ENCODE measurements at places on chromosomes 1 and 21.

DNA sequence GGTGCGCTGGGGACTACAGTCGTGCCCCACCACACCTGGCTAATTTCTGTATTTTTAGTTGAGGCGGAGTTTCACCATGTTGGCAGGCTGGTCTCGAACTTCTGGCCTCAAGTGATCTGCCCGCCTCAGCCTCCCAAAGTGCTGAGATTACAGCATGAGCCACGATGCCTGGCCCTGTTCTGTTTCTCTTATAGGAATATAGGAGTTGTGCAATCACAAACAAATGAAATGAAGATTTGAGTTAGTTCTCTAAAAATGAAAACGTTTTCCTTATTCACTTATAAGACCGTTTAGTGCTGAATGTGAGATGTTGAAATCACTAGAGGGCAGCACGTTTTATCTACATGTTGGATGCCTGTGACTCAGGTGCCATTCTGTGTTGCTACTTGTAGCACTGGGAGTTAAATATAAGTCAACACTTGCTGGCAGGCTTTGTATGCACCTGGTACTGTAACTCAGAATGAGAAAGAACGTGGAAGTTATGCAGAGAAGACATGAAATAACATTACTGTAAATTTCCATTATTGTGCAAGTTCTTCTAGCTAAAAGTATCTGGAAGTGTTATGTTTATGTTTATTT is 45.8 kb downstream of the MIGA1 start:
- no peak for DNase-seq

- no peak for DNase-seq
These were observed 45.3 kb downstream of the TARBP1 start for GRCh38 chr1:234433563-234434285.

GRCh38 chr1:12032161-12032621 is 12.9 kb downstream of the MIIP start:
- DNase-seq: no peak

GRCh38 chr1:203216274-203217138 is 13.0 kb downstream of the CHIT1 start:
- DNase-seq: peak; percentile 15

DNA sequence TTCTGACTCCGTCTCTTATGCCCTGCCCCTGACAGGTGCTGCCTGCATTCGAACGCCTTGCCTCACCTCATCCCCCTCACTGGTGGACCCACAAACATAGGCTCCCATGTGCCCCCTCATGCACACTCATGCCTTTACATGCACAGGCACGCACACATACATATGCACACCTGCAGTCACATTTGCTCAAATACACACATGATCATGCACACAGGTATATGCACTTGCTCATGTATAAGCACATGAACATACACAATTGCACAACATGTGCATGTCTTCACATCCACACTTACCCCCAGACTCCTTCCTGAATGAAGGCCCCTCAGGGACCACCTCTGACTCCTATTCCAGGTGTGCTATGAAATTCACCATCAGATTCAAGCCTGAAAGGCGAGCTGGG is 506.9 kb downstream of the PTPRU start:
- DNase-seq: no peak

DNA sequence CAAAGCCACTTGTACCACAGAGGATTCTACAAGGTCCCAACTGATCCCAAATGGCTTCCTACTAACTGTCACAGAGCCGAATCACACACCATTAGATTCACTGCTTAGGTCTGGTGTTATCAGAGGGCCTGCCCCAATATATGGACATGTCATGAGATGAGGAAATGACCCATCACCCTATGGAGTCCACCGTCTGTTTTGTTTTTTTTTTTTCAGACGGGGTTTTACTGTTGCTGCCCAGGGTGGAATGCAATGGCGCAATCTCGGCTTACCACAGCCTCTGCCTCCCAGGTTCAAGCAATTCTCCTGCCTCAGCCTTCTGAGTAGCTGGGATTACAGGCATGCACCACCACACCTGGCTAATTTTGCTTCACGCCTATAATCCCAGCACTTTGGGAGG is 83.8 kb upstream of the ETS2 start:
- DNase-seq: no peak

DNA sequence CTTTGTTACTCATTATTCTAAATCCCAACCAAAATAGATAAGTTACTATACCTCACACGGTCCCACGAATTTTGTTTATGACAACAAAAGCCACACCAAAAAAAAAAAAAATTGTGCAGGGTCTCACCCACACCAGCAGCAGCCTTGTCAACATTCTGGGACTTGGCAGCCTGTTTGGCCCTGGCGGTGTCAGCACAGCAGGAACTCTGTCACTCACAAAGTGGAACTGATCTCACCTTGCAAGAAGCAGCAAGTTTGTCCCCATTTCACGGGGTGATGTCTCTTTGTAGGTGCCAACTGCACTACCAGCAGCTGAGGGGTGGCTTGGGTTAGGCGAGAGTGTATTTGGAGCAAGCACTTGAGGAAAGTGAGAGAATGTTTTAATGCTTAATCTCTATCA is 75.0 kb upstream of the CHRM3 start:
- DNase-seq: no peak

DNA sequence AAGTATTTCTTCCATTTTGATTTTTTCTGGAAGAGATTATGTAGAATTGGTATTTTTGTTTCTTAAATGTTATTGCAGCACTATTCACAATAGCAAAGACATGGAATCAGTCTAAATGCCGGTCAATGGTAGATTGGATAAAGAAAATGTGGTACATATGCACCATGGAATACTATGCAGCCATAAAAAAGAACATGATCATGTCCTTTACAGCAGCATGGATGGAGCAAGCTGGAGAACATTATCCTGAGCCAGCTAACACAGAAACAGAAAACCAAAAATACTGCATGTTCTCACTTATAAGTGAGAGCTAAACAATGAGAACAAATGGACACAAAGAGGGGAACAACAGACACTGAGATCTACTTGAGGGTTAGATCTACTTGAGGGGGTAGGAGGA is 5.4 kb downstream of the FGGY start:
- DNase-seq: no peak

- no peak for DNase-seq
These were observed 507 bp downstream of the AK5 start for GRCh38 chr1:77282187-77282865.

- no peak for DNase-seq
These were observed 1.1 kb downstream of the MPZL1 start for GRCh38 chr1:167722870-167723251.

- DNase-seq: no peak
These were observed 13.2 kb upstream of the BCAR3 start for GRCh38 chr1:93694819-93695218.

GRCh38 chr1:200279810-200280411 is 129.9 kb downstream of the ZNF281 start:
- peak; percentile 10 for DNase-seq

DNA sequence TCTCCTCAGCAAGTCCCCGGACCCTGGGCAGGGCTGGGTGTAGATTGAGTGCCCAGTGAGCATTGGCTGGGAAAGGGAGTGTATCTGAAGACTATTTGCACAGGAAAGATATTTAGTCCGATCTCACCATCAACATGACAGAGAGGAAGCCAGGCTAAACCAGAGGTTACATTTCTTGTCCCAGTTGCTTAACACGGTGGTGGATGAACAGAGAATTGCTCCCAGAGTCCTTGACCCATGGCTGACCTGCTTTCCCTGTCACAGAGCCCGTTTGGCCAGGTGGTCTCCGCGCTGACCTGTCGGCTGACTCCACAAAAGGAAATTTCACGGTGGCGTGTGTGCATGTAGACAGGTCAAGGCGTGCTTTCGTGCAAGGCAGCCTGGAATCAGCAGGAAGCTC is 83.5 kb downstream of the BEND5 start:
- DNase-seq: no peak

DNA sequence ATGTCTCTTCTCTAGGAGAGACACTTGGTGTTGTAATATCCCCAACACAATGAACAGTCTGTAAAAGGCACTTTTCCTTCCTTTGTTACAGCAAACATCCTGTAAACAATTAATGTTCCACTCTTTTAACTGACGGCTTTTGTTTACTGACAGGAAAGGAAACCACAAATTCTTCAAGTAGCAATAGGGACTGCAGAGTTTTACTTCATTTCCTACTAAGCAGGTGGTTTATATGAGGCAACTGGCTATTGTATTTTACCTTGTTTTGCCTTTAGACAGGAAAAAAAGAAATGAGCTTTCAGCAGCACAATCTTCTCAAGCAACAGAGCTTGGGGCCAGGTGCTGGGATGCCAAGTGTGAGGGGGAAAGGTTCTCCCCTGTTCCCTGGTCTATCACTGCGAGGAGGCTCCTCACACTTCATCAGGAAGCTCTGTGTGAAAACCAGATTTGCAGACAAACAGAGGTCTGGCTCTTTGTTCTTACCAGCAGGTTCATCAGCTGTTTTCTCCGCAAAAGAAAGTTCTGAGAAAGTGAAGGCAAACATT is 51.2 kb downstream of the SIPA1L2 start:
- DNase-seq: no peak

- no peak for DNase-seq
These were observed 1.3 kb downstream of the NTNG1 start for GRCh38 chr1:107142140-107142542.

DNA sequence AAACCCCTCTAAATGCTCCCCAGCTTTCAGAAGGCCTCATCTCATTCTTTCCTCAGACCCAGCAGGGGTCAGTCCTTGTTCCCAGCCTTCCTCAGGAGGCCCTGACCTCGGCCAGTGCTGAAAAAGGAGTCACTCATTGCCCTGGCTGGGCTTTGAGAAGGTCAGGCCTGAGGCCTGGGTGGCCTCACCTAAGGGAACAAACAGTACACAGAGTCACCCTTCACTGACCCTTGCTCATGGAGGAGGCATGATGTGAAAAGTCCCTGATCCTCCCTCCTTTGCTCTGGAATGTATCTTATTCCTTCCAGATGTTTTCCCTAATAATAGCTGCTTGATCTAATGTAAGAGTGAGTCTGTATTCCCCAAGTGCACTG is 117.7 kb upstream of the SLC44A3 start:
- DNase-seq: no peak

DNA sequence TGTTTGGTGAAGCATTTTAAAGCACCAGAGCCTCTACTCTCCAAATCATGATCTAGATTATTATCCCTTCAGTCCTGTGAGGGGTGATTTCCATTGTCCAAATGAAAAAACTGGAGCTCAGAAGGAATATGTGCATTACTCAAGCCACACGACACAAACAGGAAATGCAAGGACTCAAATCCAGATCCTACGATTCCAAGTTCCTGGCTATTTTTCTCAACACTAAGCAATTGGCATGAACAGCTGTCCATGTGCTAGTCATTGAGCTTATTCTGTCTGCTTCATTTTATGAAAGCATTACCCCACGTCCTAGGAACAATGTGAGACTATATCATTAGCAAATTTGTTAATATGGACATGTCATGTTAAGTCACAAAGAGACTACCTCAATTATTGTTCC is 273.1 kb upstream of the LYPLAL1 start:
- no peak for DNase-seq

DNA sequence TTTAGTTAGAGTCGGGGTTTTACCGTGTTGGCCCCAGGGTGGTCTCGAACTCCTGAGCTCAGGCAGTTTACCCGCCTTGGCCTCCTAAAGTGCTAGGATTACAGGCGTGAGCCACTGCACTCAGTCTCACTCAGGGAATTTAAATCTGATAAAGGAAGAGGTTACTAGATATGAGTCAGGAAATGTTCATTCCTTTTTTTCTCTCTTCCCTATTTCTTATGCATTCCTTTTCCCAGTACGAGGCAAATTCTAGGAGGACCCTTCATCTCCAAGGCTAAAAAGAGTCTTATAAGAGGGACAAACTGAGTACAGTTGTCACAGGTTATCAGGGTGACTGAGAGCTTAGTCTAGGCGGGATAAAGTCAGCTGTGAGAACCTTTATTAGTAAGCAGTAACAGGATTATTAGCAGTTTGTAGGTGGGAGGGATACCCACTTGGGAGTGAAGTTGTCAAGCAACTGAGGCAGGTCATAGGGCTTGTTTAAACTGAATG is 9.1 kb downstream of the MACF1 start:
- DNase-seq: no peak

DNA sequence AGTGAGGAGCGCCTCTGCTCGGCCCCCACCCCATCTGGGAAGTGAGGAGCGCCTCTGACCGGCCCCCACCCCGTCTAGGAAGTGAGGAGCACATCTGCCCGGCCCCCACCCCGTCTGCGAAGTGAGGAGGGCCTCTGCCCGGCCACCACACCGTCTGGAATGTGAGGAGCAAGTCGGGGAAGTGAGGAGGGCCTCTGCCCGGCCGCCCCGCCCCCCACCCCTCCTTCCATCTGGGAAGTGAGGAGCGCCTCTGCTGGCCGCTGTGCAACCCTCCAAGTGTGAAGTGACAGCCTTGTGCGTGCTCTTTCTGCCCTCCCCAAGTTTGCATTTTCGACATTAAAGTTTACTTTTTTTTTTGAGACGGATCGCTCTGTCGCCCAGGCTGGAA is 5.1 kb upstream of the ZZZ3 start:
- no peak for DNase-seq

GRCh38 chr1:212698467-212699103 is 1.1 kb downstream of the BATF3 start:
- DNase-seq: no peak

DNA sequence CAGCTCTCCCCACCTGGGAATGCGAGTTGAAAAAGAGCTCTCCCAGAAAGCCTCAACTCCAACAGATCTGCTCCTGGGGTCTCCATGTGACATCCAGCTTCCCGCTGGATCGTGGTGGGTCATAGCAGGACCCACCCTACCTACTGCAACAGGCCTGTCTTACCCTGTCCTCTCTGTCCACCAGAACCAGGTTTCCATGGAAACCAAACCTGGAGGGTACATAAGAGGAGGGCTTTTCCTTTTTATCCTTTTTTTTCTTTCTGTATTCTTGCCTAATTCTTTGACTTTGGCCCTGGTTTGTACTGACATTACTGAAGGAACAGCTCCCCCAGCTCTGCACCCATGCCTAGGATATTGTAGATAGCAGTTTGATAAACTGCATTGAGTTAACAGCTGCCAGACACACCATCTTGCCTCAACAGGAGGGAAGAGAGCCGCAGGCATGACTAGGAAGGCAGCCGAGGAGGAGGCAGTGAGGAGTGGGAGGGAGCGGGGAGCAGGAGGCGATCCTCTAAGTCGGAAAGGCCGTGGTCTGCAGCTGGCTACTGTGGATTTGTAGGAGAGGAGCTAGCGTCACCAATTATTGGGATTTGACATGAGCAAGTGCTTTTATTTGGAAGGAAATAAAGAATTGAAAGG is 9.7 kb upstream of the FMOD start:
- DNase-seq: no peak

DNA sequence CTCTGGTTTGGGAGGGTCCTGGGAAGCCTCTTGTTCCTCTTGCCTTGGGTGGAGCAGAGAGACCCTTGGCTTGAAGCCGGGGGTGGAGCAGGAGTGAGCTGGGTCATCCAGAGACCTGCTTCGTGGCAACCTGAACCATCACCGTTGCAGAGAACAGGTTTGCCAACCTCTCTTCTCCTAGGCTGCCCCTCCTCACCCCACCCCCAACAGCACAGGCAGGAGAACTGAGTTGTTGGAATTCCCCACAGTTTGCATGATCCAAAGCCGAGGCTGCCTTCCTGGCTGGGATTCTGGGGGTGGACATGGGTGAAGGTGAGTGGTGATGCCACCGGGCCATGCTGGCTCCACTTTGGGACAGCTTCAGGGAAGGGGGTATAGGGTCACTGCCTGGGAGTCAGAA is 2.2 kb downstream of the WNT4 start:
- no peak for DNase-seq
